ENCODE measurements at places on chromosomes 2 and 18. TPM values are rescaled to one million over a fixed set of nuclear protein-coding genes. Genes with fewer than 3 reads are reported as not detected.

GRCh38 chr2:162925595-162925994 is 87.0 kb upstream of the KCNH7 start:
- no peak for DNase-seq

DNA sequence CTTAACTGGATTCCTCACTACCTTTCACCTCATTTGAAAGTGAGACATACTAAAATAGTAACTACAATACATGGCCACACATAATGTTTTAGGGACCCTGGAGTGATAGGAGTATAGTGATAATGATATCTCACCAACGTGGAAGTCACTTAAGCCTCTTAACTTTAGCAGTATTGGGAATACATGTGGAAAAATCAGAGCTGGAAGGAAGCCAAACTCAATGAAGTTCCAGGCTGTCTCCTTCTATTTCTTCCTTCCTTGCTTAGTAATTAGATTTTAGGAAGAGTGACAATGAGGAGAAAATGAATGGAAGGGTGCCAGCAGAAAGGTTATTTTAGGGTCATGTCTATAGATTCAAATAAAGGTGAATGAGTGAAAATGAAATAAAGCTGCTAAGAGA is 387.3 kb downstream of the PLCL1 start:
- DNase-seq = no peak

DNA sequence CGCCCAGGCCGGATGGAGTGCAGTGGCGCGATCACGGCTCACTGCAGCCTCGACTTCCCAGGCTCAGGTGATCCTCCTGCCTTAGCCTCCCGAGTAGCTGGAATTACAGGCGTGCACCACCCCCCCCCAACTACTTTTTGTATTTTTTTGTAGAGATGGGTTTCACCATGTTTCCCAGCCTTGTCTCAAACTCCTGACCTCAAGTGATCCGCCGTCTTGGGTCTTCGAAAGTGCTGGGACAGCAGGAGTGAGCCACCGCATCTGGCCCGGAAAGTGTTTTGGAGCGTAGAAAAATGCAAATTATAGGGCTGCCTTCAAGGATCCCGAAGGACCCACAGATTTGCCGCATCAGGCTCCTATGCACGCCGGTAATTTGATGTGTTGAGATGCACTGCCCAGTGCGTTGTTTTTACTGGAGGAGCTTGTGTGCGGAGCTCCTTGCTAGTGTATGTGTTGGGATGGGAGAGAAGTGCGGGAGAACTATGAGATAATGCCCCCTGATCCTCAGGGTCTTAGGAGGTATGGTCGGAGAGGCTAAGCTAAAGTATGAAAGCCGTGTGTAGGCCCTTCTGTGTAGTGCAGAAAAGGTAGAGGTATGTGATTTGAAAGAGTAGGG is 1.2 kb upstream of the CLASP1 start:
- DNase-seq = no peak

DNA sequence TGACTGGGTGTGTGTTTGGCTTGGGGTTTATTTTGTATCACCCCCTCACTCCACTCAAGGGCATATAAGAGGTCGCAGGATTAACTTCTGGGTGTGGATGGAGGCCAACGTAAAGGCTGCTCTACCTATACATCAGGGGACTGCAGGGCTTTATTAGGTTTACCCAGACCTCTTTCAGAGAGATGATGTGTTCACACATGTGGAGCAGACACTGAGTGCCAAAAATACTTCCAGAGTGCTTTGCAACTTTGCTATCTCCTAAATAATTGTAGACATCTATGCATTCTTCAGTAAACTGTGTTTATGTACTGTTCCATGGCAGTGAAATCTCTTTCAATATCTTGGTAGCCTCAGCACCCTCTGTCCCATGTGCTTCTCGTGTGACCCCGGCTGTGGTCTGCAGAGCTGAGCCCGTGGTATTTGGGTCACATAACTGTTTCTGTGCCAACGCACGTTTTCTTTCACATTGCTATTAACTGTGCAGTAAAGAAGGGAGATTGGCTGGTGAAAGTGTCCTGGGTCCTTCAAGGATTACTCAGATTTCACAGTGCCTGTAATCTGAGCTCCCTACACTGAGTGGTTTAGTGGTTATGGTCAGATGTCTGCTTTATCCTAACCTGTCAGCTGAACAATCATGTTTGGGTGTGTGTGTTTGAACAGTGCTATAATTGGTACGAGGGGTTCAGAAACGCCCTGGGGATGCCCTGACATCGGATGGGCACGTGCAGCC is 208.1 kb downstream of the VAPA start:
- no peak for DNase-seq

GRCh38 chr2:206082298-206082843 is 3.6 kb downstream of the INO80D start:
- DNase-seq = no peak

DNA sequence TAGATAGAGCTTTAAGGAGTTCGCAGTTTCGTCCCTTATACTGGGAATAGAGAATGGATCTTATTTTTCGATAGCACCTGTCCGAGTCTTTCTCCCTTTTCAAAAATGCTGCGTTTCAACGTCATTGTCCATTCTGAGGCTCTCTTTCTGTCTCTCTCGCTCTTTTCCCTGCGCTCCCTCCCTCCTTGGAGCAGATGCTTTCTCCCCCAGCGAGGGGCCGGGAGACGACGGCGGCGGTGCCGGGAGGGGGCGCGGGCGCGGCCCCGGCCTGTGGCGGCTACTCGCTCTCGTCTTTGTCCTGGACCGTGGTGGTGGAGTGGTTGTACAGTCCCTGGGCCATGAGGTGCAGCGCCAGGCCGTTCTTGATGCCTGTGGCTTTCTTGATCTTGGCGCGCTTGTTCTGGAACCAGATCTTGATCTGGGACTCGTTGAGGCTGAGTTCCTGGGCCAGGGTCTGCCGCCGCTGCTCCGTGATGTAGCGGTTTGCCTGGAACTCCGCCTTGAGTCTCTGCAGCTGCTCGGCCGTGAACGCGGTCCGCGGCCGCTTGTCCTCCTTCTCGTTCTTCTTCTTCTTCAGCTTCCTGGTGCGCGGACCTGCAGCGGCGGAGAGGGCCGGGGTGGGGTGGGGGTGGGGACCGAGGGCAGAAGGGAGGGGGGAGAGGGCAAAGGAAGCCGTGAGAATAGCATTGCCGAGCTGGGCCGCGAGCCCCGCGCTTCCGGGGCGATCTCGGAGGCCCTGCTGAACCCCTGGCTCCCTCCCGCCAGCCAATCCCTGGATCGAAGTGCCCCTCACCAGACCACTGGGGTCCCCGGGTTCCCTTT is 4.6 kb downstream of the EN1 start:
- no peak for DNase-seq

GRCh38 chr18:45203677-45204076 is 411.6 kb upstream of the SLC14A2 start:
- DNase-seq = no peak

GRCh38 chr2:104939570-104940217 is 85.8 kb downstream of the POU3F3 start:
- DNase-seq = no peak

GRCh38 chr2:45935791-45936622 is 284.5 kb downstream of the PRKCE start:
- DNase-seq = peak; percentile 92

The SIX3 gene
- total RNA-seq = not detected

DNA sequence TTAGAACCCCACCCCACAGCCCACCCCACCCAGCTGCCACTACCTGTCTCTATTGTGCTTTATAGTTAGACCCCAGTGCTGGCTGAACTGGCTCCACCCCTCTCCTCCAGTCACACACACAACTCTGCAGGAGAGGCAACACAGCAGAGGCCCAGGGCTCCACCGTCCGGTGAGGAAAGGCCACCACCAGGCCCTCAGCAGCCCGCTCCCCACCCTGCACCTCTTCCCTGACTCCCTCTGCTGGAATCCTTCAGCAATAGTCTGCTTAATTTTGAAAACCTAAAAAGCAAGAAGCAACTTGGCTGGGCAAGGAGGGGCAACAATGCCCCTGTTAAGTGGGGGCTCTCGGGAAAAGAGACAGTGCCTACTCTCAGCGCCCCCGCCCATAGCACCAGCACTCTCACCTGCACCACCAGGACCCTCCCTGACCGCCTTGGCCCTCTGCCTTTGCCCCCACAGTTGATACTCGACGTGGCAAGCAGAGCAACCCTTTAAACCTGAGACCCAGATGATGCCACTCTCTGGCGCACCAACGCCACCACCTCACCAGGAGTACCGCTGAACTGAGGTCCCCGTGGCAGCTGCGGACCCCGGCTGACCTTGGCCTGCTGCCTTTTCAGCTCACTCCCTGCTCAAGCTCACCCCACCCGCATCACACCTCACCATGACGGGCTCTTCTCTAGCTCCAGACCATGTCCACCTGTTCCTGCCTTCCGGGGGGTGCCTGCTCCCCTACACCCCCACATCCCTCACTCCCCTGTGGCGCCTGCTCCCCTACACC is 45.7 kb downstream of the NDUFA10 start:
- DNase-seq = peak; percentile 61

DNA sequence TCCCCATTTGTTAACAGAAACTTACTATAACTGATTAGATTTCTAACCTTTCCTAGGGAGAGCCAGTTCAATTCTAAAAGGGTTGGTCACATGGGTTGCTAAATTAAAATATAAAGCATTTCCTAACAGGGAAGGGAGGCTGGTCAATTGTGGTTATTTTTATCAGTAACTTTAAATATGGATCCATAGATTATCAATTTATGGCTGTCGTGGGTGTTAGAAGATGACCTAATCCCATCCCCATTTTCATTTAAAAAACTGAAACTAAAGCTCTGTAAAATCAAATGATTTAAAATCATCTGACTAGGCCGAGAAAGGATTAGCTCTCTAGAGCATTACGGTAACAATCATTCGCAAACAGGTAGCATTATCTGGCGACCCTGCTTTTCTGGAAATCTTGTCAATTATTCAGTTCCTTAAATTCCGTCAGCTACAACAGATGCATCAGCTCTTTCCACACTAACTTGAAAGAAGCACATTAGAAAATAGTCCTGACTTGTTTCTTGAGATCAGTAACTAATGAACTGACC is 953 bp upstream of the HNRNPA3 start:
- no peak for DNase-seq

- DNase-seq = no peak
Measured at GRCh38 chr2:129396980-129397599, 582.4 kb upstream of the RAB6C start.

DNA sequence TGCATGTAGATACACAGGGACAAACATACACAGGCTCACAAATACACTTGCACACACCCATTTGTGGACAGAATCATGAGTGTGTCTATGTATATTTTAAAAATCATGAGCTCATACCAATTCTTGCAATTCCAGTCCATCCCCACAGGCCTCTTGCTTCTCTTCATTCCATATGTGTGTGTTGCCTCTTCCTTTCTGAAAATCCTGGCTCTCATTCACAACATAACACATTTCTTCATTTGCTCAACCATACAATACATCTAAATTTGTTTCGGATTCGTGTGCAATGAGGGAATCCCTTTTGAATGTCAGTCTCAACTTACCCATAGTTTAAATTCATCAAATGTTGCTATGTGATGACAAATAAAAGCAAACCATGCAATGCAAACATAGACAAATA is 51.4 kb downstream of the GNAL start:
- no peak for DNase-seq

DNA sequence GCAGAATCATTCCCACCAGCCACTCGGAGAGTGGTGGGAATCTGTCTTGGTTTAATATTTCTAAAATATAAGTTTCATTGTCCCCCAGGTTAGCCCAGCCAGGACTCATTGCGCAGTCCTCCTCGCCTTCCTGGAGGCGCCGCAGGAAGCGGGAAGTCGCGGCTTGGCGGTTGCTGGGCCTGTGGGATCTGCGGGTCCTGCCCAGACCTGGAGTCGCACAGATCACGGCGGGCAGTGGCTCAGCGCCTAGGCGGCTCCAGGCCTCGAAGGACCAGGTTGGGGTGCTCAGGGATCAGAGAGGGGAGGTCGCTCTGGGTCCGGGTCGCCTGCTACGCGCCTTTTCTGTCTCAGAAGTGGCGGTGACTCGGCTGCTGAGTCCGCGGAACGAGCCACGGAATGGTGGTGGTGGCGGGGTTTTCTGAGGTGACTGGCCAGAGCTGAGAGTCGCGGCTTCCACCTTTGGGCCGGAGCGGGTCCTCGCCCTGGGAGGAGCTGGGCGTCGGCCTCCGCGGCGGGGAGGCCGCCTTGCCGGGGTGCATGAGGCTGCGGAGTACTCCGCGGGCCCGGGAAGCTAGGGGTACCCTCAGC is 2.6 kb downstream of the HOXD3 start:
- no peak for DNase-seq

The MAP3K19 gene
- not detected for total RNA-seq

The KCNS3 gene
- 20.3 TPM for total RNA-seq

The OXER1 gene
- 3.1 TPM for total RNA-seq

The PARD6G gene
- 26.4 TPM for total RNA-seq

The TRIM43 gene
- not detected for total RNA-seq

GRCh38 chr2:134988994-134989605 is 58.1 kb downstream of the MAP3K19 start:
- DNase-seq = no peak

DNA sequence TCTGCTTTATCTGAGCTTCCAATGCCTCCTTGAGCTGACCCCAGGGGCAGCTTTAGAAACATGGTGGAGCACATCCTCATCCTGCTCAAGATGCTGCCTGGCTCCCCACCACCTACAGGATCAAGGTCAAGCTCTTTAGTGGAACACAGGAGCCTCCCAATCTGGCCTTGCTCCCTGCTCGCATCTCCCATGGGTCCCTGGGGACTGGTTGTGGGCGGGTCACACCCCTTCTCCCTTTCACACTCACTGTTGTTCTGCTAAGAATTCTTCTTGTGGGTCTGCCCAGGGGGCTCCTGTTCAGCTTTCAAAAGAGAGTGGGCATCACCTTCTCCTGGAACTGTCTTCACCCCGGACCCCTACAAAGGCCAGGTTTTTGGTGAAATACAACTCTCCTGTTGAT is 8.4 kb upstream of the NT5DC4 start:
- DNase-seq = no peak

- DNase-seq = no peak
Measured at GRCh38 chr2:201886504-201886903, 80.2 kb downstream of the CDK15 start.

GRCh38 chr2:45162711-45163110 is 153.5 kb upstream of the SIX2 start:
- DNase-seq = no peak

DNA sequence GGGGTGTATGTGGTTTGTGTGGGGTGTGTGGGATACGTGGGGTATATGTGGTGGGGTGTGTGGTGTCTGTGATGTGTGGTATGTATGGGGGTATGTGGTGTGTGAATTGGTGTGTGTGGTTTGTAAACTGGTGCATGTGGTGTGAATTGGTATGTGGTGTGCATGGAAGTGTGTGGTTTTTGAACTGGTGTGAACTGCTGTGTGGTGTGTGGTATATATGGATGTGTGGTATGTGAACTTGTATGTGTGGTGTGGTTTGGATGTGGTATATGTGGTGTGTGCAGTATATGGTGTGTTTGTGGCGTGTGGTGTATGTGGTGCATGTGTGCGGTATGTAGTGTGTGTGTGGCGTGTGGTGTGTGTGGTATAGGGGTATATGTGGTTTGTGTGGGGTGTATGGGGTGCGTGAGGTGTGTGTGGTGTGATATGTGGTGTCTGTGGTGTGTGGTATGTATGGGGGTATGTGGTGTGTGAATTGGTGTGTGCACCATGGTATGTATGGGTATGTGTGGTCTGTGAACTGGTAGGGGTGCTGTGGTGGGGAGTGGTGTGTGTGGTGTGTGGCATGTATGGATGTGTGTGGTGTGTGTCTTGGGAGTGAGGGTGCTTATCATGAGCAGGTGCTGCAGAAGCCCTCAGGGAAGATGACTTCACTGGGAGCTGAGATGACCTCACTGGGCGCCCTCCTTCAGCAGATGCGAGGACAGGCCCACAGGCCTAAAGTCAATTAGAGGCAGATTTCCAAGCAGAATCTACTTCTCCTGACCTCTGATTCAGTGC is 209.6 kb upstream of the TNP1 start:
- no peak for DNase-seq

GRCh38 chr2:129802290-129802689 is 177.2 kb upstream of the RAB6C start:
- no peak for DNase-seq

The HOXD9 gene
- 19.8 TPM for total RNA-seq

GRCh38 chr2:42602876-42603219 is 34.4 kb downstream of the MTA3 start:
- no peak for DNase-seq
